ENCODE measurements at places on chromosomes 4 and X.
A peak's percentile ranks its signal among the peaks of the same experiment; 100 is the strongest.

DNA sequence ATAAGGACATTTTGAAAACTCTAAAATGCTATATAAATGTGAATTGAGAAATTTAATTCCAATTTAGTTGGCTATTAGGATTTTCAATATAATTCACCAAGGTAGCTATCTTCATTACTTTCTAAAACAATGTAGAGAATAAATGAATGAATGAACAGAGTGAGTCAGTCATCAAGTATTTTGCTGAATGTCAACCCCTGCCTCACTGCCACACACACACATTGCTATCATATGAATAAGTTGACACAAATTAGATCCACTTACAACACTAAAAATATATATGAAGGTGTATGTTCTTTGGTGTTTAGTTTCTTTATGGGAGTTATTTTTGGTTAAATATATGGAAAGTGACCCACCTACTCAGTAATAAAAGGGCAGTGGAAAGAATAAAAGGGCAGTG is 141.4 kb upstream of the SMIM10 start:
- DNase-seq, result no peak

GRCh38 chr4:16694884-16695276 is 203.6 kb downstream of the LDB2 start:
- DNase-seq, result no peak

DNA sequence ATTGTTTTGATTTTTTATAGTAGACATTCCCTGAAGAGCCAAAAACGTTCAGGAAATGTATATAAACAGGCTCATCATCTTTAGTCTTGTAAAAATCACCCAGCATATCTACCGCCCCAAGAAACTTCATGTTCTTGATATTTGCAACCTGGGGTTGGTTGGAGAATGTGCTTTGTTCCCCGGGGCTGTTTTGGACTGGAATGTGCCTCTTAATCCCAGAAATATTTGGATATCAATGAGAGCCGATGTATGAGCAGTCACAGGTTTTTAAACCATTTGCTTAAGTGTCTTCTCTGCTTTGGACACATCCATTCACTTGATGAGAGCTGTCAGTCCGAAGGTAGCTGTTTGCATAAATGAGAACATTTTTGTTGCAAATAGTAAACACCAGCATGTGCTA is 449.7 kb downstream of the PCDH7 start:
- DNase-seq, result no peak

GRCh38 chr4:20203508-20203907 is 48.2 kb upstream of the SLIT2 start:
- DNase-seq, result no peak

DNA sequence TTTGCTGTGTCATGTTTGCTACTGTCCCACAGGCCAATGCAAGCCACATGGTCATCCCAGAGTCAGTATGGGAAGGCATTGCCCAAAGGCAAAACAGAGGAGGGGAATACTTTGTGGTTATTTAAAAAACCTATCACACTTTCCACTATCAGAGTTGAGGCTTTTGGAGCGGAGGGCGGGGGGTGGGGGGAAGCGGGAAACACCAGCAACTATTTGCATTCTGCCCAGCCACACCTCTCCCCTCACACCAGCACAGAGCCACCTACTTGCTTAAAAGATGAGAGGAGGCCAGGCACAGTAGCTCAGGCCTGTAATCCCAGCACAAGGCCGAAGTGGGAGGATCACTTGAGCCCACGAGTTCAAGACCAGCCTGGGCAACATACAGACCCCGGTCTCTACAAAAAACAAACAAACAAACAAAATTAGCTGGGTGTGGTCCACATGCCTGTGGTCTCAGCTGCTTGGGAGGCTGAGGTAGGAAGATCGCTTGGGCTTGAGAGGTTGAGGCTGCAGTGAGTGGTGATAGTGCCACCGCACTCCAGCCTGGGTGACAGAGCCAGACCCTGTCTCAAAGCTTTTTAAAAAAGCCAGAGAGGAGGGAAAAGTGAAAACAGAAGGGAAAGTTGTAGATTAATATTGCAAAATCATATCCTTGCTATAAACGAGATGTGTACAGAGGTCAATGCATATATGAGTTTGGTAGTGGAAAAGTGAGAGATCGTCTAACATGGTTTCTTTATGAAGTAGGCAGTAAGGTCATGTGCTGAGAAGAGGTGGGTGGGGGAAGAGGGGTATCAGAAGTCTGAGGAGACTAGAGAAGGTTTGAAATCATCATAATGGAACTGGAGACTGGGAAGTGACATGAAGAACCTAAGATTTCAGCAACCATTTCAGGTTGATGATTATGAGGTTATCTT is 1.9 kb upstream of the CHST7 start:
- no peak for DNase-seq

- no peak for DNase-seq
Observed at GRCh38 chrX:1493412-1493811, 40.7 kb upstream of the ASMTL start.

DNA sequence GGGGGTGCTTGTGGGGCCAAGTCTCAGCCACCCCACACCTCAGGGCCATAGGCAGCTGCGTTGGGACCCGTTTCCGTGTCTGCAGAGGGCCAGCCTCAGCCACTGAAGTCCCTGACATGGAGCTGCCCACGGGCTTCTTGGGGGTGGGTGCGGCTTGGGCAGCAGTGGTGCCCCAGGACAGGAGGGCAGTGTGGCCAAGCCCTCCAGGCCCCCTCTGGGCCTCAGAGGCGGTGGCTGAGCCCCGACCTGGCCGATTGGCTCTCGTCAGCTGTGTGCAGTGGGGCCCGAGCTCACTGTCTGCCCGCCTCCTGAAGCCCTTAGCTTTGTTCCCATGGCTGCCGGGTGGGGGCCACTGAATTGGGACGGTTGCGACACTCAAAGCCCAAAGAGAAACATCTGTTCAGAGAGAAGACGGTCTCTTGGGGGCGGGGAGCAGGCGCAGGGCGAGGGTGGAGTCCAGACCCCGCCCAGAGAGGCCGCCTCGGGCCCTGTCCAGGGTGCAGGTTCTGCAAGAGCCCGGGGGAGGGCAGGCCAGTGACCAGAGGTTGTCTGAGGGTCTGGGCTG is 9.1 kb downstream of the FGFR3 start:
- DNase-seq, result no peak

GRCh38 chr4:184575306-184575705 is 73.9 kb downstream of the CASP3 start:
- no peak for DNase-seq

DNA sequence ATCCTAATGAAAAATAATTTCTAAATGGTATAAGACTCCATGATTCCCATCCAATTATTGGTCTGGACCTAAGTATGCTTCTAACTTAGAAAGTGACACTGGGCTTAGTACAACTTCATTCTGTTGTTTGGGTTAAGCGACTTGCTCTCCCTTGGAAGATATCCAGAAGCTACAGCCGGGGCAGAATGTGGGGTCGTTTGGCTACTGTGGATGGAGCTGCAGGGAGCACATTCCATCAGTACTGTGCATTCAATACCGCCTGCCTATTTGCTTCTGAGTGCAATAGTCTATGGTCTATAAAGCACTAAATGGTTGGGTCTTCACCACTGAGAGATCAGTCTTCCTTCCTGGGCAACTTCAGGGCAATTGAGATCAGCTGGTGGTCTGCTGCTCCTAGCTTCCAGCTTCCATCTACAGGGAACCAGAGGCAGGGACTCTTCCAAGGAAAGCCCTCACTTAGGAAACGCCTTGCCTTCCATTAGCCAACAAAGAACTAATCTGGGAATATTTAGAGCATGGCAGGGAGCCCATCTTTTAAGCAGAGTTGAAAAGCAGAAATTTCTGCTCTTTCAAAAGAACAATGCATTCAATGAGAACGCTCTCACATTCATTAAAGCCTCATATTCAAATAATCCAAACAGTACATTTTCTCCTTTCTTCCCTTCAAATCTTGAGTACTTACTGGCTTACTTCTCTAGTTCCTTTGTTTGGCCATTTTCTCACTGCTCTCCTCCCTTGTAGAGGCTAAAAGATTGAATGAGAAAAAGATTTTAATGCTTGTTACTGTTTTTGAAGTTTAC is 1049.9 kb upstream of the TENM3 start:
- DNase-seq, result no peak

DNA sequence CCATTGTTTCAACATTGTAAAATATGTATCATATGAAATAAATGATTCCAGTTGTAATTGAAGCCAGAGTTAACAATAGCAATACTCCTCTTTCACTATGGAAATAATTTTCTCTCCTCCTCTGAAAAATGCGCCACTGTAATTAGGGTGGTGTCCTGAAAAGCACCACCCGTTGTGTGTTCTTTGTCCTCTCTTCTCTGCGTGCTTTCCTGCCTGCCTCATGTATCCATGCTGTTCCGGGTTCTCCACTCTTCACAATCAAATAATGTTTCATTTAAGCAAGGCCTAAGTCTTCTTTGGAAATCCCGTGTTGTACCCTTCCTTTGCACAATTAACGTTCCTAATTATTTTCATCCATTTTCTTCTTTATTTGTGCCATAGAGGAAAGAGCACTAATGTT is 293.3 kb downstream of the ADGRL3 start:
- no peak for DNase-seq

DNA sequence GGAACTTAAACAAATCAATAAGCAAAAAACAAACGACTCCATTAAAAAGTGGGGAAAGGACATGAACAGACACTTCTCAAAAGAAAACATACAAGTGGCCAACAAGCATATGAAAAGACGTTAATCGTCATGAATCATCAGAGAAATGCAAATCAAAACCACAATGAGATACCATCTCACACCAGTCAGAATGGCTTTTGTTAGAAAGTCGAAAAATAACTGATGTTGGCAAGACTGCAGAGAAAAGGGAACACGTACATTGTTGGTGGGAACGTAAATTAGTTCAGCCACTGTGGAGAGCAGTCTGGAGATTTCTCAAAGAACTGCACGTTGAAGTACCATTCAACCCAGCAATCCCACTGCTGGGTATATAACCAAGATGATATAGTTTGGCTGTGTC is 23.7 kb downstream of the NEUROG2 start:
- DNase-seq, result no peak

DNA sequence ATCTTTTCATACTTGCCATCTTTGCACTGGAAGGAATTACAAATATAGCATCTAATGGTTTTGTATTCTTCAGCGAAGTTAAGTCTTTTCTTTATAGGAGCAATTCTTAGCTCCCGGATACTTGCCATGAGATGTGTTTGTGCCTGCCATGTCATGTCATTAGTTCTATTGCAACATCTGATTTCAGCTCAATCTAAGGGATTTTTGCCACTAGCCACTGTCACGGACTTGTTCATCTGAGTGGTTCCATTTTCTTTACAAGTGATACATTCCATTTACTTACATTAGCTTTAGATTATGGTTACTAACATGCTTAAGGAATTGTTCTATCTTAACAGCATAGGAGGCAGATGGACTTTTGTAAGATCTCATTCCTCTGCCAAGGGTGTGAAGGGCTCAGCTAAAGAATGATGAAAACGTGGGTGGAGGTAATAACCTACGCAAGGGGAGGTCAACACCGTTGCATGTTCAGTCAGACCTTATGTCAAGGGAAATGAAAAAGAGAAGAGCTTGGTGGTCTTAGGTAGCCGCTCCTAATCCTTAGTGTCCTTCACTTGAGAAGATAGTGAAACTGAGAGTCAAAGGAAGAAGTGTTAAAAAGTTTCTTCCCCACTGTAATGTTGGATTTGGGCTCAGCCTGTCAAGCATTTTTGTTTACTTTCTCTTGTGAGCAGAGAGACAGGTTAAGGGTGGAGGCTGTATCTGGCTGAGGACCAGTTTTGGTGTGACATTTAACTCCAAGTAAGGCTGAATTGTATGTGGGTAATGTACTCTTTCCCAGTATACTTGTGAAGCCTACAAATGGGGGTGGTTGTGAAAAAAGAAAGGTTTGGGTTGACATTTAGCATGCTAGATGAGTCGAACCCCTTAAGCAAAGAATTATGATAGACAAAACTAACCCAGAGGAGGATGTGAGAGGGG is 3.6 kb upstream of the KLHL2 start:
- no peak for DNase-seq

DNA sequence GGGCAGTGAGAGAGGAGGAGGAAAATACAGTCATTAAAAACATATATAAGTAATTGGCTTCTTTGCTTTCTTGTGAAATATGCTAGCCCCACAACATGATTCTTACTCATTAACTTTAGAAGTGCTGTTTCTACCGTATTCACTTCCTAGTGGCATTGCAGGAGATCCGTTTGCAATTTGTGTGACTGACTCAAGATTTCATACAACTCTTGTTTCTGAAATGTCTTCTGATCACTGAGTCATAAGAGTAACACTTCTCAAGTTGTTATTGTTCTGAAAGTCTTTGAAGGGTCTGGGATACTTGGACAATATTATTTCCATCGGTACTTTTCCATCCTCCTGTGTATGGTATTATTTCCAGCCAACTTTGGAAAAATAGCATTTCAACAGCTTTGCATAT is 310.8 kb downstream of the PACRGL start:
- DNase-seq, result no peak

DNA sequence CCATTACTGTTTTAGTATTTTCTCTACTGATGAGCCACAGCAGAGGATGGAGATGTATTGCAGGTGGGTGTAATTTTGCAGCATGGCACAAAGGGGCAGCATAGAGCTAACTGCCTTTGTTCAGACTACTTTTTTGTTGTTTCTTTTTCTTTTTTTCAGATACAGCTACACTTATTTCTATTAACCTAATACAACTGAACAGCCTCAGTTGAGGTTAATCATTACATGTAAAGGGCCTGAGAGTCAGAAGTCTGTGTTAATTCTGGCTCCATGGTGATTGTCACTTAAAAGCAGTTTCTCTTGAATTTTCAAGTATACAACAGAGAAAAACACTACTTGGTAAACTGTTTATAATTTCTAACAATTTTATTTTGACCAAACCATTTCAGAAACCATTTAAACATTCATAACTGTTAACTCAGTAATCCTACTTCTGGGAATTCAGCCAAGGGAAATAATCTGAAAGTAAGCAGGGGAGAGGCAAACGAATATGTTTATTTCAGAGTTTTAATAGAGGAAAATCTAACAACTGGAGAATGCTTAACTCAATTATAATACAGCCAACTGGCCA is 13.9 kb upstream of the PPEF2 start:
- DNase-seq, result peak; percentile 18

DNA sequence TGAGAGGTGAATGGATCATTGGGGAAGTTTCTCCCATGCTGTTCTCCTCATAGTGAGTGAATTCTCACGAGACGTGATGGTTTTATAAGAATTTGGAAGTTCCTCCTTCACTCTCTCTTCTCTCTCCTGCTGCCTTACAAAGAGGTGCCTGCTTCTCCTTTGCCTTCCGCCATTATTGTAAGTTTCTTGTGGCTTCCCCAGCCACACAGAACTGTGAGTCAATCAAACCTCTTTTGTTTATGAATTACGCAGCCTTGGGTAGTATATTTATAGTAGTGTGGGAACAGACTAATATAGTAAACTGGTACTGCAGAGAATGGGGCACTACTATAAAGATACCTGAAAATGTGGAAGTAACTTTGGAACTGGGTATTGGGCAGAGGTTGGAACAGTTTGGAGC is 7.8 kb upstream of the CTAG2 start:
- DNase-seq, result no peak

DNA sequence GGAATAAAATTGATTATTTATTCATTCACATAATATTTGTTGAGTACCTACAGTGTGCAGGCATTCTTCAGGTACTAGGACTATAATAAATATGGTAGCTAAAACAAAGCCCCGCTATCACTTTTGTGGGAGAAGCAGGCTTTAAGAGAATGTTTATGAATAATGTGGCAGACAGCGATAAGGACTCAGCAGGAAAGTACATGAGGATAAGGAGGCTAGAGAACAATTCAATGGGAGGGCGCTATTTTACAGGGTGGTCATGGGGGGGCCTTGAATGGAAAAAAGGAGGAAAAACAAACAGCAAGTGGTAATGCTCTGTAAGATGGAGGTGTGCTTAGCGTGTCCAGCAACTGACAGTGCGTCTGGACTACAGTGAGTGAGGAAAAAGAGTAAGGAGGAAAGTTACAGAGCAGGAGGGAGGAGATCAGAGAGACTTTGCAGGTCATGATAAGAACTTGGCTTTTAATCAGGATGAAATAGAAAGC is 264.2 kb upstream of the ETNPPL start:
- DNase-seq, result no peak

- DNase-seq, result no peak
Observed at GRCh38 chr4:16583764-16584163, 314.7 kb downstream of the LDB2 start.
